ENCODE measurements at places on chromosomes 12 and 14.

- no peak for DNase-seq
Measured at GRCh38 chr14:72810201-72810600, 83.7 kb downstream of the DPF3 start.

GRCh38 chr14:76343386-76343785, 32.6 kb upstream of the ESRRB start:
- no peak for DNase-seq

DNA sequence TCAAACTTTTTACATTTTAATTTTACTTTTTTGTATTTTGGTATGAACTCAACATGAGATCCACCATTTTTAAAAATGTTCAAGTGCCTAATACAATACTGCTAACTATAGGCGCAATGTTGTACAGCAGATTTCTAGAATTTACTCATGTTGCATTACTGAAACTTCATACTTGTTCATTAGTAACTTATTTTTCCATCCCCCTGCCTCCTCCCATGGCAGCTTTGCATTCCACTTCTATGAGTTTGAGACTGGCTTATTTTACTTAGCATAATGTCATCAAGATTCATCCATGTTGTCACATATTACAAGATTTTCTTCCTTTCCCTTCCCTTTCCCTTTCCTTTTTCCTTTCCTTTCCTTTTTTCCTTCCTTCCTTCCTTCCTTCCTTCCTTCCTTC, 825.9 kb downstream of the SLC16A7 start:
- DNase-seq, result no peak

DNA sequence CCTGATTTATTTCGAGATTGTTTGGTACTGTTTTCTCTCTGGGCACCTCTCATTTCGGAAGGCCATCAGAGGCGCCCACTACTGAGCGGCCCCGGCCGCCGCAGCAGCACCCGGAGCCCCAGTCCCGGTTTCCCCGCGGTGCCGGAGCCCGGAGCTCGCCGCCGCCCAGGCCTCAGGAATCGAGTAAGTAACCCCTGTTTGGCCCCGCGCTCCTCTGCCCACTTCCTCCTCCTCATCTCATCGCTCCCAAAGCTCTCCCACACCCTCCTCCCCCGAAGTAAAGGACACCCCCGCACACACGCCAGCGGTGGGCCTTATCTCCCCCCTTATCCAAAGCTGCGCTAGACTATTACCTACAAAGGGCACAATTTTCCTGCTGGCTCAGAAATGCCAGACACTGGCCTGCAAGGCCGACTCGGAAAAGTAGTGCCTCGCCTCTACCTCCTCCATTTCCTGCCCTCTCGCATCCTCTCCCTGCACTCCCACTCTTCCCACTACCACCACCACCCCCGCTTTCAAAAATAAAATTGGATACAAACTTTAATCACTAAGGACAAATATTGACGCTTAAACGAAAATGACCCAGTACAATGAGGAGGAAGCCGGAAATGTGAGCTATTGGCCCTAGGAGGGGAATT, 637 bp upstream of the FOXG1 start:
- DNase-seq, result no peak

- DNase-seq, result no peak
Measured at GRCh38 chr12:12645485-12645884, 33.8 kb downstream of the CREBL2 start.

DNA sequence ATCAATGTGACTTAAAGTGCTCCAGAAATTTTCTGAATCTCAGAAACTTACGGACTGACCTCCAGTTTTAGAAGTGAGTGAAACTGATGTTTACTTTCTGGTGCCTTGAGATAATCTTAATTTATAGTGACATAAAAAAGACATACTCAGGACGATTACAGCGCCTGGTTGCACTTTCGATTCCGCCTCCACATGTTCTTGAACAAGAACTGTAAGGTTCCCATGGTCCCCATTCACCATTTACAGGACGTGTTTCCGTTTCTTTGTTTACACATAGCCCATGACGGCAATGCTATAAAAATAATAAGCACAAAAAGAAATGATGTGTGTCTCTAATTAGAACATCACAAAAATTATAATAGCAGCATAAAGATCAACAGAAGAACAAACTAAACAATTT, 98.2 kb downstream of the ADAMTS20 start:
- DNase-seq, result no peak

DNA sequence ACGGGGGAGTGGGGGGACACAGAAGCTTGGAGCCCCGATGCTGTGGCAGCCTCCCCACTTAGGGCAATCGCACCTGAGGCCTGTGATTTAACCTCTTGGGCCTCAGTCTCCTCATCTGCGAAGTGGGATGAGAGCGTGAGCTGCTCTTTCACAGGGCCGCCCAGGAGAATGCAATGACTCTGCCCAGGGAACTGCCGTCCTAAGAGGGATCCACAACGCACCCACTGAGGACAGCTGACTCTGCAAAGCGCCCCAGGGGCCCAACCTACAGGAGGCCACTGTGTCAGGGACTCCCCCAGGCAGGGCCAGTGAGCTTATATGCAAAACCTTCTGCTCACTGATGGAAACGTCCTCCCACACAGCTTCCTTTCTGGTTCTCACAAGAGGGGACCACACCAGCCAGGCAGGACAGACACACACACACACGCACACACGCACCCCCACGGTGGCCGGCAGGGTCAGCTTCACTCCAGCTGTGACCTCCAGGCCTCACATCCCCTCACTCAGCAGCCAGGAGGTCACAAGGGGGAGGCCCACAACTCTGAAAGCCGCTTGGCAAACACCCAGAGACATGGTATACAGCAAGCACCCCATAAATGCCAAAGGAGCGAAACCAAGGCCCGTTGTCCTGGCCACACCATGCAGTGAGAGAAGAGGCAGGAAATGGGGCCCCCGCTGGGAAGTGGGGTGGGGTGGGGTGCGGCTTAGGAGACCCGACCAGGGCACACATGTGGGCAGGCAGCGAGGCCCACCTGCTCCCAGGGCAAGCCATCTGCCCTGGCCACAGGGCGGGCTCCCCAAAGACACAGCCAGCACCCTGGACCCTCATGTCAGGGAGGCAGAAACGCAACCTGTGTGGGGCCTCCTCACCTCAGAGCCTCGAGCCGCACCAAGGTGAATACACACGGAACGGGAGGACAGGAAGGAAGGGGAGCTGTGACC, 73.3 kb downstream of the NCOR2 start:
- no peak for DNase-seq

- no peak for DNase-seq
Measured at GRCh38 chr12:10661338-10661737, 12.5 kb downstream of the STYK1 start.

DNA sequence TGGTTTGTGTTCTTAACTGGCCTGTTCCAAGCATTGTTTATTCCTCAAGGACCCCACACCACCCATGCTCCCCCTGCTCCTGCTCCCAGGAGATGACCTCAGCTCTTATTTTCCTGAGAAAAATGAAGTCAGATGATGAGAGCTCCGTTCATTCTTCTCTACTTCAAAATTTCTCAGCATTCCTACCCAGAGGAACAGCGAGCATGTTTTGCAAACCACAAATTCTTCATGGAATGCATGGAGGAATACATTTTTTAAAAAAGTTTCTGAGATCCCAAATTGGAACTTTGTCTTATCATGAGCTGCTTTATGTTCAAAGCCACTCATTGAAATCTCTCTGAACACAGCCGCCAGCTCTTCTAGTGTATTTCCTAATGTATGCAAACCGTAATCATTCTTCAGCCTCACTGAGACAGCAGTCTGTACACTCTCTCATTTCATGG, 44.9 kb downstream of the SYNE2 start:
- no peak for DNase-seq

- DNase-seq, result no peak
Measured at GRCh38 chr12:59867689-59868088, 271.9 kb downstream of the SLC16A7 start.

DNA sequence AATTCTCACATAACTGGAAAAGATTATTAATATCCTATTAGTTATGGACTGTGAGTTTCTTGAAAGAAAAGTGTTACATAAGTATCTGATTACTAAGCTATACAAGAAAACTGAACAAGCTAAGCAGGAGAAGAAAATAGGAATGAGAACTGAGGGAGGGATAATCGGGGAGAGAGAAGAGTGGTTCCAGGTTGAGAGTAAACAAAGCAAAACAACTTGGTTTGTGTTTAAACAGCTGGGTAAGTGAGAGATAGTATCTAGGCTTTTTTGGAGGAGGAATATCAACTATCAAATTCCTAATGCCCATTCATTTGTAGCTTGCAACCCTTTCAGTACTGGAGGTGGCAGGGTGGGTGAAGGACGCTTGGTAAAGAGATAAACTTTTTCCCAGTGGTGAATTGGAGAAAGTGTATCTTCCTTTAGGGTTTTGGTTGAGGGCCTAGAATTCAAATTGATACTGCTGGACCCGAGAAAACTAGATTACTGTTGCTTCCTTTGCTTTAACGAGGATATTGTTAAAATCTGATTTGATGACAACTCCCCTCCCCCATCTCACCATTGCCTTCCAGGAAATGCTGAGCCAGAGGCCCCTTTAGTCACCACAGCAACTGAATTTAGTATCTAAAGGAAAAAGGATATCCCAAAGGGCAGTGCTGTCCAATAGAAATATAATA, 2.0 kb upstream of the SLC2A3 start:
- DNase-seq, result no peak

DNA sequence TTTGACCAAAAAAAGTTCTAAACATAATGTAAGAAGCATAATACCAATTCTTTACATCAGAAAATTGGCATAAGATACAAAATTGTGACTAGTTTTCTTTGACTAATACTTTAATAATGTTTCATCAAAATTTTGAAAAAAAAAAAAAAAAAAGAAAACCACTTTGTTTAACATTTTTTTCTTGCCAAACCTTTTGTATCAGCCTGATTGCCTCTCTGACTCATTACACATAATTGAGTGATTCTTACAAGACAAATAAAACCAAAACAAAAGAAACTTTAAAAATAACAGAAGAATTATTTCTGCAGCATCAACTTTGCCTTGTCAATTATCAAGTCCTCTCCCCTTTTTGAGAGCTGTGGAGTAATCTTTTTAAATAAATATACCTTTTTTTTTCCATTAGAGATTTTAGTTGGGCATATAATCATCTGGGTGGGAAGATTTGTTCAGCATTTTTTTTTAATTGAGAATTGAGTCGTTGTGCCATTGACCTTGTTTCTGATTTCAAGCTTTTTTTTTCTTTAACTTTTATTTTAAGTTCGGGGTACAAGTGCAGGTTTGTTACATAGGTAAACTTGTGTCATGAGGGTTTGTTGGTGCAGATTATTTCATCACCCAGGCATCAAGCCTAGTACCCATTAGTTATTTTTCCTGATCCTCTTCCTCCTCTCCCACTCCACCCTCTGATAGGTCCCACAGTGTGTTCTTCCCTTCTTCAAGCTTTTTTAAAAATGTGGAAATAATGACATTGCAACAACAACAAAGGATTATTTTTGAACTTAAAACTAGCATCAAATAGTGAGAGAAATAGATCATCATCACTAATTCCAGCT, 45.8 kb upstream of the HMGA2 start:
- no peak for DNase-seq

- peak; percentile 89 for DNase-seq
Measured at GRCh38 chr12:6370994-6371754, 4.2 kb downstream of the SCNN1A start.

GRCh38 chr14:51004801-51005526, 60.7 kb upstream of the PYGL start:
- DNase-seq, result peak; percentile 91

DNA sequence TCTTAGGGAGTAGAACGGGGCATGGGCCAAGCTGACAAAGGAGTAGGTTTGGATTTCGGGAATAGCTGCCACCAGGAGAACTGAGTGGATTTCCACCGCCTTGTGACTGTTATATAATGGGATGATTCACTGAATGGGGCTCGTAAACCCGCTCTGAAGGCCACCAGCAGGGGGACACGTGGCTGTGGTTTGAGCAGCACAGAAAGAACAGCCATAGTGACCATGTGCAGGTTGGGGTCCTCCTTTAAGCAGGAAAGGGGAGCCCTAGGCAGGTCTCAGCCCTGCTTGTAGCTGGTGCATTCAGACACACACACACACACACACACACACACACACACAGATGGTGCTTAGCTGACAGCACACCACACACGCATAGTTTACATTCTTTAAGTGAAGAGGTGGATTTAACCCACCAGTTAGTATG, 8.6 kb upstream of the ASB2 start:
- DNase-seq, result no peak

- no peak for DNase-seq
Measured at GRCh38 chr12:113634474-113634873, 162.8 kb upstream of the LHX5 start.

DNA sequence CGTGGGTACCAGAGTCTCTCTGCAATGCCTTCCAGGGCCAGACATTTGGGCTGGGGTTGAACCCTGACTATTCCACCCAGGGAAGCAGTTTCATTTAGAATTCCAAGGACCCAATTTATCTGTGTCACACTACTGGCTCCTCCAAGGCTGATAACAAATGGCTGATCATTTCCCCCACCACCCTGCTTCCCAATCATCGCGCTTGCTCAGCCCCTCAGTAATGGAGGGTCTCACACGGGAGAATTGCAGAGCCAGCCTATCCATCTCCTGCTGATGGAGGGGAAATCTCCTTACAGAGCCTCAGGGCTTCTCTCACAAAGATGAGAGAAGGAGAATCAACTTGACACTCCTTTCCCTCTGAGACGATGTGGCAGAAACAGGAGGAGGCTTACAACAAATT, 78.4 kb upstream of the WSCD2 start:
- DNase-seq, result no peak

DNA sequence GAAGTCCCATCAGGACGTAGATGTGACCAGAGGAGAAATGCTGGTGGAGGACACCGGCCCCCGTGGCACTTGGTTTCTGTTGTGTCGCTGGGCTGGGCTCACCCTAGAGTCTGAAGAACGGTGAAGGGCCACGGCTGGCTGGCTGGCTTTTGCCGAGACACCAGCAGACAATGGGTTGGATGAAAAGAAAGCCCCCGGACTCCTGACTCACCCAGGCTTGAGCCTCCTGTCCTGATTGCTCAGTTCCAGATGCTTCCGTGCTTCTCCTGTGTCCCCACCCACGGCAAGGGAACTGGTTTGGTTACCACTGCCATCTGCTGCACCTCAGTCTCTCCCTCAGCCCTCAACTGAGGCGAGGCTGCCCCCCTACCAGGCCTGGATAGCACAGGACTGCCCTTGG, 10.4 kb upstream of the ENDOU start:
- DNase-seq, result no peak

DNA sequence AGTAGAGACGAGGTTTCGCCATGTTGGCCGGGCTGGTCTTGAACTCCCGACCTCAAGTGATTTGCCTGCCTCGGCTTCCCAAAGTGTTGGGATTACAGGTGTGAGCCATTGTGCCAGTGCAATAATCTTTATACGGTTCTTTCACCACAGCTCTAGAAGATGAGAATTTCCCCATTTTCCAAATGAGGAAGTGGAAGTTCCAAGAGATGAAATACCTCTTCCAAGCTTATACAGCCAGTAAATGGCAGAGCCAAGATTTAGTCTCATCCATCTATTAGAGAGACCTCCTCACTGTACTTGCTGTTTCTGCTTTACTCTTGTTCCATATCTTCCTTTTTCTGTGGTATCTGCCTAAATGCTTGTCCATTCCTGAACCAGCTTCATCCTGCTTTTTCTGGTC, 3.1 kb upstream of the LMNTD1 start:
- no peak for DNase-seq
